ENCODE measurements at places on chromosomes 2 and 18. TPM values are rescaled to one million over a fixed set of nuclear protein-coding genes. Genes with fewer than 3 reads are reported as not detected.

The HRH4 gene
- total RNA-seq: under 0.01 TPM

The IL1F10 gene
- not detected for total RNA-seq

The LTBP1 gene
- total RNA-seq: 645 TPM

The POTEI gene
- not detected for total RNA-seq

The KCMF1 gene
- total RNA-seq: 74.6 TPM

The RAX gene
- total RNA-seq: not detected

The MERTK gene
- total RNA-seq: 0.29 TPM

The KLF7 gene
- 12.7 TPM for total RNA-seq

The STPG4 gene
- 0.17 TPM for total RNA-seq

The VIL1 gene
- total RNA-seq: not detected

The FBXO41 gene
- total RNA-seq: 3.1 TPM

The SATB2 gene
- 11.3 TPM for total RNA-seq

The UNC80 gene
- not detected for total RNA-seq

The CPS1 gene
- total RNA-seq: 20.9 TPM

The COBLL1 gene
- 5.8 TPM for total RNA-seq

The PDK1 gene
- 36.9 TPM for total RNA-seq

The CABLES1 gene
- total RNA-seq: 35.7 TPM

The B4GALT6 gene
- total RNA-seq: 6.0 TPM

The LYG1 gene
- total RNA-seq: 0.73 TPM

The ZC3H6 gene
- 5.8 TPM for total RNA-seq

The GALNT3 gene
- 0.33 TPM for total RNA-seq

The HOXD8 gene
- 0.44 TPM for total RNA-seq

The CXCR2 gene
- not detected for total RNA-seq

The CFC1 gene
- total RNA-seq: not detected

The GBX2 gene
- total RNA-seq: not detected

The UGT1A5 gene
- total RNA-seq: not detected

The INHA gene
- total RNA-seq: 0.33 TPM

The KDM3A gene
- total RNA-seq: 24.4 TPM

The TUBA4B gene
- not detected for total RNA-seq

The IGFBP2 gene
- 6.9 TPM for total RNA-seq

The DTNB gene
- 6.3 TPM for total RNA-seq

The LINC00305 gene
- total RNA-seq: not detected

The ITGAV gene
- 135 TPM for total RNA-seq

The TBR1 gene
- total RNA-seq: not detected
